HFFc6 (cell line): ENCODE measurements at places on chromosomes 16 and 17.

- DNase-seq: peak; percentile 65
Observed at GRCh38 chr17:44222112-44222869, 2.8 kb upstream of the UBTF start.

- no peak for DNase-seq
Observed at GRCh38 chr17:65953316-65954147, 238.4 kb downstream of the CEP112 start.

DNA sequence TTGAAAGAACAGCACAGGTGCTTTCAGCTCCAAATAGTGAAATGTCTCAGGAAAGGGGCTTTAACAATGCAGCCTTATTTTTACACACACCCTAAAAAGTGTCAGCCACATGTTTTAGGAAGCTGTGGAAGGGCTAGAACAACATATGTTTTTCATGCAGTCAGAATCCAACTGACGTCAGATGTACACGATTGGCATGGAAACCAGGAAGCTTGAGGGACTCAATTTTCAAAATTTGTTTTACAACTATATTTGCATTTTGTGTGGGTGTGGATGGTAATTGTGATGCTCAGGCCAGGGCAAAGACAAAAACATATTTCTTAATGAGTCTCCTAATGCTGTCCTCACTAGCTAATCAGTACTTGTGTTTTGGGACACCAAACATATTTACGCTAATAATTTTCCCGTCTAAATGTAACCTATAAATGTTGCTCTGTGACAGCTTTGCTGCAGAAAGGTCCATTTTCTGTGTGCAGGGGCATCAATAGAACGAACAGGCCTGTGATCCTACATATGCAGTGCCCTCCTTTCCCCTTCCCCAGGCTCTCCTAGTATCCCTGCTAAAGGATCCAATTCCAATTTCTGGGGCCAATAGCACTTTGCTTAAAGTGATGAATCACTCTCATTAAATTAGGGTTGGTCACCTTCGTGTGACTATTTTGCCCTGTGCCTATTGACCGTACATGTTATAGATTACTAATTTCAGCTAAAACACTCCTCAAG is 434.0 kb upstream of the CDH5 start:
- no peak for DNase-seq

DNA sequence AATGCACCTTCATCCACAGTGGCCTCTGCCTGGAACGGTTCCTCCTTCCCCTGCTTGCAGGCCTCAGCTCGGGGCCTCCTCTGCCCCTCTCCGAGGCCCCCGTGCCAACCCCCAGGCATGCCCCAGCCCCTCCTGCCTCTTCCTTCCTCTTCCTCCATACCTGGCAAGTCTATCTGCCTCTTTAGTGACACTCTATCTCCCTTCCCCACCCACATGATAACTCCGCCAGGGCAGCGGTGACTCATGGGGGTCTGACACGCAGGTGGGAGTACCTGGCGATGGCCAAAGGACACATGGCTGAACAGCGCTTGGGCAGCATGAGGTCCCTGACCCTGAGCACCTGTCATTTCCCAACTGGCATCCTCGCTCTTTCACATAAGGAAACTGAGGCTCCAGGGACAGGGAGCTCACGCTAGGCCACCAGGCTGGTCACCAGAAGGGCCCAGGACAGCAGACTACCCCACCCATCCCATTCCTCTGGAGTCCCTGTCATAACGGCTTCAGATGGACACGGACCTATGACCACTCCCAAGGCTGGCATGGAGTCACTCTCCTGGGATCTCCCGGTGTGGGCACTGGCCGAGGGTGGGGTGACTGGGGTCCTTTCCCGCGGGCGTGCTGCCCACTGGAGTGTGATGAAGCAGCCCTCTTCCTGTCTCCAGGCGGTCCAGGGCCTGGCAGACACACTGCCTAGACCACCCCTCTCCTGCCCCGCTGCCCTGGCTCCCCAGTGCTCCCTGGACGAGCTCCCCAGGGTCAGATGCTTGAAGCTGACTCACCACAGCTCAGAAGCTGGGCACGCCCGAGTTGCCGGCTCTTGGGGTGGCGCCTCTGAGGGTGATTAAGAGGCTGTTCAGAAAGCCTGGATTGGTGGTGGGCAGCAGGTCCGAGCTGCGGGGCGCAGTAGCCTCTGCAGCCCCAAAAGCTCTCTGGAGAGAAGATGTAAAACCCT is 100.6 kb downstream of the ENGASE start:
- DNase-seq: peak; percentile 16

- DNase-seq: no peak
Observed at GRCh38 chr17:82805254-82805653, 34.6 kb downstream of the ZNF750 start.

DNA sequence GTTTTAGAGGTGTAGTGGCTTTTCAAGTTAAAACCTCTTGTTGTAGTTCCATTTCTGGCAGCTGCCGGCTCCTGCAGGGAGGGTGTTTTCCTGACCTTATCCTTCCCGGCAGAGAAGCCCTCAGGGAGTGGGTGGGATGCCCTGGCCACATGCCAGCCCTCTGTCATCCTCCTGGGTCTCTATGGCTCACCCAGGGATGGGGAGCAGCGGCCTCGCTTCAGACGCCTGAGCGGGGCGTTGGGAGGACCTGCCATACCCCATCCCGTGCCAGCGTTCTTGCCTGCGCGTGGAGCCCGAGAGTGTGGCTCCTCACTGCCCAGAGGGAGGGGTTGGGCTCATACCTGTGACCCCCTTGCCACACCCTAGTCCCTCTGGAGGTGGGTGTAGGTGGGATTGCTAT is 11.9 kb downstream of the KCNJ12 start:
- no peak for DNase-seq

DNA sequence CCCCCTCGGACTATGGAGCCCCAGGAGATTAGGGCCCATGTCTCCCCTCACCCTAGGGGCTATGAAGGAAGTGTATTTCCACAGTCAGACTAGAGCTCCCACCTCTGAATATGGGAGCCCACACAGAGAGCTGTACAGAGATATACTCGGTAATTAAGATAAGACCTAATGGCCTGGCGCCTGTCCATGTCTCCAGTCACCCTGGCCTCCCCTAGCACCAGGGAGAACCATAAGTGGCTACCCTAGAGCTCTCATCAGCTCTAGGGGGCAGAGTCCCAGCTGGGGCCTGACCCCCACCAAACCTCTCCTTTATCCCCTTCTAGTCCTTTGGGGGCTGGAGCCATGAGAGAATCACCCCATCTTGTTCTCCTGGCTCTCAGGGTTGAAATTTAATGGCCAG is 2.4 kb downstream of the TMEM101 start:
- no peak for DNase-seq

GRCh38 chr17:17497845-17498520 is 1.8 kb upstream of the RASD1 start:
- no peak for DNase-seq

DNA sequence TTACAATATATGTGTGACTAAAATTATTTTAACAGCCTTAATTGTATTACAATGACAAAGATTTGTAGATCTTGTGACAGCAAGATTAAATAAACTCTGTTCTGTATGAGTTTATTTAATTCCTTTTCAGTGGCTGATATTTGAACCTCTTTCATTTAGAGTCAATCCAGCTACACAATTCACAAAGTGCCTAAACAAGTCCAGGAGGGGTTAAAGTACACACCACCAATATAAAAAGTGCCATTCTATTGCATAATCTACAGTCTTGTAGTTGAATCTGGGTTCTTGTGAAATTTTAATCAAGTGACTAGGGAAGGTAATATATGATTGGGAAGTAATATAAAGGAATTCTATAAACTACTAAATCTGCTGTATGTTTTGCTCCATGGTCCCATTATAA is 3.9 kb upstream of the NFAT5 start:
- no peak for DNase-seq

- peak; percentile 48 for DNase-seq
Observed at GRCh38 chr17:1153795-1154546, 25.8 kb downstream of the ABR start.

- DNase-seq: no peak
Observed at GRCh38 chr16:12538667-12539091, 265.0 kb downstream of the CPPED1 start.

- DNase-seq: no peak
Observed at GRCh38 chr16:47043970-47044684, 70.7 kb upstream of the DNAJA2 start.

DNA sequence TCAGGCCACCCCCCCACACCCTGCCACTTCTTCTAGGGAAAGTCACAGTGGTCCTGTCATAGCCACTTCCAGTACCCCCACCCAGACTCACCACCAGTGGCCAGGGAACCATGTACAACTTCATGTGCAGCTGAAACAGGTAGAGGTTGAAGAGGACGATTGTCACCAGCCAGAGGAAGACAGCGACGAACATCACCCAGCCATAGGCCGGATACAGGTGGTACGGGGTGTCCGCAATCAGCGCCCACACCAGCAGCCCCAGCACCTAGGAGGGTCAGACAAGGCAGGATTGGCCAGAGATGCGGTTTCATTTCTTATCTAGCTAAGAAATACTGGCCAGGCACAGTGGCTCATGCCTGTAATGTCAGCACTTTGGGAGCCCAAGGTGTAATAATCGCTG is 16.7 kb downstream of the ARL2BP start:
- DNase-seq: no peak

DNA sequence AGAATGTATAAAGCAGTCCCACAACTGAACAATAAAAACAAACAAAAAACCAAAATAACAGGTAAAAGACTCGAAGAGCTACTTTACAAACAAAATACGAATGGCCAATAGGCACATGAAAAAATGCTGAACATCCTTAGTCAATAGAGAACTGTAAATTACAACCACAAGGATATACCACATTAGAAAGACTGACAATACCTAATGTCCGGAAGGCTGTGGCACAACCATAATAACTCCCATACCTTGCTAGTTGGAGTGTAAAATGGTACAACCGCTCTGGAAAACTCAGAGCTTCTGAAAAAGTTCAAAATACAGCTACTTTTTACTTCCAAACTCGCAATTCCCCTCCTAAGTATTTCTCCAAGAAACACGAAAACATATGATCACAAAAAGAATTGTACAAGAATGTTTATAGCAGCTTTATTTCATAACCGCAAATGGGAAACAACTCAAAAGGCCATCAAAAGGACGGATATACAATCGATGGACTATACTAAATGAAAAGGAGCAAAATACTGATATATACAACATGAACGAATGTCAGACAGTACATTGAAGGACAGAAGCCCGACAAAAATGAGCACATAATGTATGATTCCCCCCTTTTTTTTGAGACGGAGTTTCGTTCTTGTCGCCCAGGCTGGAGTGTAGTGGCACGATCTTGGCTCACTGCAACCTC is 2.3 kb downstream of the TP53 start:
- no peak for DNase-seq

DNA sequence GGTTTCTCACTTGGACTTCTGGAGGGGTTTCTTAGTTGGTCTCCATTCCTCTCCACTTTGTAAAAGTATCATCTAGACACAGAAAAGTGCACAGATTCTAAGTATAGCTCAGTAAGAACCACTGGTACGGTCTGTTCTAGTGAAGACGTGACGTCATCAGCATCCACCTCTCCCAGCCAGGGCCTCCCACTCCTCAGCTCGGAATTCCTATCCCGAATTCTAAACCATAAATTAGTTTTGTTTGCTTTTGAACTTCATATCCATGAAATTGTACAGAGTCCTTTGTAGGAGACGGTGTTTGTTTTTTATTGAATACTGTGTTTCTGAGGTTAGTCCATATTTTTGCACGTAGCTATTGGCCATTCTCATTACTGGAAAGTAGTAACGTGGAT is 25.5 kb downstream of the FOXK2 start:
- no peak for DNase-seq

- DNase-seq: peak; percentile 72
Observed at GRCh38 chr16:28182183-28182582, 29.6 kb downstream of the XPO6 start.

GRCh38 chr17:44387804-44388203 is 1.6 kb downstream of the ITGA2B start:
- DNase-seq: no peak

DNA sequence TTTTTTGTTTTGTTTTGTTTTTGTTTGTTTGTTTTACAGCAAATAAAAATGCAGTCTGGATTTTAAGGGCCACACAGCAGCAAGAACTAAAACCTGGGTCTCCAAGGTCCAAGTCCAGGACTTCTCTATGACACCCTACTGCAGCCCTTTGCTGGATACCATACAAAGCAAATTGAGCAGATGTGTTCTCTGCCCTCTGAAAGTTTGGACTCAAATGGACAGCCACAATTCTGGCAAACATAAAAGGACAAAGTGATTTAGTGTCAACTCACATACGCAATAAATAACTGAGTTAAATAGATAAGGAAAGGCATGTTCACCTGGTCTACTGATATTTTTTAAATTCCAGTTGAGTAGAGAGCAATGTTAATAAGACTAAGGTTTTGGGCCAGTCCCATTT is 7.7 kb upstream of the ZNF652 start:
- DNase-seq: no peak

- peak; percentile 66 for DNase-seq
Observed at GRCh38 chr16:46857368-46857945, 26.5 kb upstream of the C16orf87 start.
